ENCODE measurements at places on chromosomes 1 and 21.

DNA sequence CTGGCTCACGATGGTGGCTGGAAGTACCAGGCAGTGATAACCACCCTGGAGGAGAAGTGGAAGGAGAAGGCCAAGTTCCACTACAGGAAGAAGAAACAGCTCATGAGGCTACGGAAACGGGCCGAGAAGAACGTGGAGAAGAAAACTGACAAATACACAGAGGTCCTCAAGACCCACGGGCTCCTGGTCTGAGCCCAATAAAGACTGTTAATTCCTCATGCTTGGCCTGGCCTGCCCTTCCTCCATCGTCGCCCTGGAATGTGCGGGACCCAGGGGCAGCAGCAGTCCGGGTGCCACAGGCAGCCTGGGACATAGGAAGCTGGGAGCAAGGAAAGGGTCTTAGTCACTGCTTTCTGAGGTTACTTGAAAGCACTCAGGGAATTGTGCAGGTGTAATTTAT is 10.8 kb downstream of the IL24 start:
- no peak for DNase-seq

- no peak for DNase-seq
Observed at GRCh38 chr1:241999026-241999425, at the start of gene MAP1LC3C. Gene MAP1LC3C (minus strand): TSS chr1:241999098. CDS start chr1:241999008, 90 bp downstream.

DNA sequence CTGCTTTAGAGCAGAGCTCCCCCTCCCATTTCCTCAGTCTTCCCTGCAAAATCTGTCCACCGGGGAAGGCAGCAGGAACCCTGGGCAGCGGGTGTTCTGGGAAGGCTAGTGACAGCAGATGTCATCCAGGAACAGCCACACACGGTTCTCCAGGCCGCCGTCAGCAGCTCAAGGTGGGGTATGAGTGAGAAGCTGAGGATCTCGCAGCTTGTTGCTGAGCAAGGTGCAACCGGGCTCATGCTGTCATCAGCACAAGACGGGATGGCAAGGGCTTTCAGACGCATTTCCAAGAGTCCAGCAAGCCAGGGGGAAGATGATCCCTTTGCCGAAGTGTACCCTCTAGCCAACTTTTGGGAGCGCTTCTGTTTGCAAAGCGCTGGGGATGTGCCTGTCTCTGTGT is 23.0 kb upstream of the SPSB1 start:
- no peak for DNase-seq

GRCh38 chr21:17514124-17514845 is 1.4 kb downstream of the CXADR start:
- no peak for DNase-seq

DNA sequence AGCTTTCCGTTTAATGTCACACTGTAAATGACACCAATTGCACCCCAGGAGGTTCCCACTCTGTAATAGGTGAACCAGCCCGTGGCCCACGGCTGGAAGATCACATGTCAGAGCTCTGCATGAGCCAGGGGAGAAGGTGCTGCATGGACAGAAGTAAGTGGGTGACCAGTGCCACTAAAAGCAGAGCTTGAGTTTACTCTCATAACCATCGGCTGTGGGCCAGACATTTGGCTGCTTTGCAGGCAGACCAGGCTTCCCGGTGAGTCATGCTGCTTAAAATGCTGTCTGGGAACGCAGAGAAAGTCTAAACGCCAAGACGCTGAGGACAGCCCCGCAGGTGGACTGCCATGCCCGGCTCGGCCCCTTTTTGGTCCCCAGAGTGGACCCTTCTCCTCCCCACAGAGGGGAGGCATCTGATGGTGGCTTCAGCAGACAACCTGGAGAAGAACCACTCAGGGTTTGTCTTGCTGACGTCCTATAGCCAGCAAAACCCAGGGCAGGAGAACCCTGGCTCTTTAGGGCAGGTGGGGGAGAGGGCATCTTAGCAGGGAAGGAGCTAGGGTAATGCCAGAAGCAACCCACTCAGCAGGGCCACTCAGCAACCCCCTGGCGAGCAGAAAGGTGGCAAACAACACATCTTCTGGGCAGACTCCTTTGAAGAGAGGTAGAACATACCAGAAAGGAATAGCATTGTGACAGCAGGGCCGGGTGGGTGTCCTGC is 7.3 kb downstream of the KIAA2013 start:
- no peak for DNase-seq

DNA sequence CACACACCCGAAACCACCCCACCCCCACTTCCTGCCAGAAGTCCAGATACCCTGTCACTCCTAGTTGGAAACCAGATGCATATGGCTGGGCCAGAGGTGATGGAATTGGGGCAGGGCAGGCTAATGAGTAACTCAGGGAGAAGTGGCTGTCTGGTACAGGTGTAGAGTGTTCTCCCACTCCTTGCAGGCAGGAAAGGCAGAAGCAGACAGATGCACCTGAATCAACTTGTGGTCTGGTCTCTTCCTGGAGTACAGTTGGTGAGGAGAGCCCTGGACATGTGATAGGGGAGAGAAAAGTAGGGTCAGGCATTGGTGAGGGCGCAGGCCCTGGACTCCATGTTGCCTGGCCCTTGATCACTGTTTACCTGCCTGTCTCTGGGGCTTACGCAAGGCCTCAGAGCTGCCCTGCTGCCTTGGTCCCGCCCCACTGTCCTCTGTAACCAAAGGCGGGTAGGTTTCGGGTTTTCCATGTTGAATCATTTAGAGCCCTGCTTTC is 2.5 kb downstream of the CGN start:
- no peak for DNase-seq

DNA sequence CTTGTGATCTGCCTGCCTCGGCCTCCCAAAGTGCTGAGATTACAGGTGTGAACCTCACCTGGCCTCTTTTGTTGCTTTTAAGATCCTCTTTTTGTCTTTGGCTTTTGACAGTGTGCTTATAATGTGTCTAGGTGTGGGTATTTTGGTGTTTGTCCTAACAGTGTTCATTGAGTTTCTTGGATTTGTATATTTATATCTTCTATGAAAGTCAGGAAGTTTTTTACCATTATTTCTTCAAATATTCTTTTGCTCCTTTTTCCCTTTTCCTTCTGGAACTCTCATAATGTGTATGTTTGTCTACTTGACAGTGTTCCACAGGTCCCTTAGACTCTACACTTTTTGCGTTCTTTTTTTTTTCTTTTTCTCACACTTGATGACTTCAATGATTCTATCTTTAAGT is 59.1 kb downstream of the URB2 start:
- no peak for DNase-seq

DNA sequence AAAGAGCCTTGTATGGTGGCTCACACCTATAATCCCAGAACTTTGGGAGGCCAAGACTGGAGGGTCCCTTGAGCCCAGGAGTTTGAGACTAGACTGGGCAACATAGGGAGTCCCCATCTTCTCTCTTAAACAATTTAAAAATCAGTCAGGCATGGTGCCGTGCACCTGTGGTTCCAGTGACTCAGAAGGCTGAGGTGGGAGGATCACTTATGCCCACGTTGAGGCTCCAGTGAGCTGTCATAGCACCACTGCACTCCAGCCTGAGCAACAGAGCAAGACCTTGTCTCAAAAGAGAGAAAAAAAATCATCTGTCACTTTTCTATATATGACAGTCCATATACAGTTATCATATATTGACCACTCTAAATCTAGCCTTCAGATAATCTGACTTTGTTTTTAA is 658.3 kb downstream of the LTN1 start:
- DNase-seq = no peak

DNA sequence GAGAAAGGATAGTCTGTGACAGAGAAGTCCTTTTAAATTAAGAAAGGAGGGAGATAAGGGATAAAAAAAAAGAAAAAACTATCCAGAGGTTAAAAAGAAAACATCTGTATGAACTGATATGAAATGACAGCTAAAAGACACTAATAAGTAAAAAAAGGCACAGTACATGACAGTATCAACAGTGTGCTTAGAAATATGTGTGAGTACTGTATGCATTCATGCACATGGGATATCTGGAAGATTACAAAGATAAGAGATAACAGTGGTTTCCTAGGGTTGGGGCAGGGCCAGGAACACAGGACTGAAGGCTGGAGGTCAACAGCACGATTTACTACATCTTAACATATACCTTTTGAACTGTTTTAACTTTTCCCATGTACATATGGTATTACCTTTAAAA is 13.3 kb downstream of the PTP4A2 start:
- no peak for DNase-seq

GRCh38 chr1:173122958-173123852 is 72.5 kb upstream of the TNFSF18 start:
- DNase-seq = no peak

GRCh38 chr1:195097316-195097715 is 1510.9 kb downstream of the KCNT2 start:
- DNase-seq = no peak

- no peak for DNase-seq
Observed at GRCh38 chr21:36209626-36210171, 53.1 kb downstream of the DOP1B start.

DNA sequence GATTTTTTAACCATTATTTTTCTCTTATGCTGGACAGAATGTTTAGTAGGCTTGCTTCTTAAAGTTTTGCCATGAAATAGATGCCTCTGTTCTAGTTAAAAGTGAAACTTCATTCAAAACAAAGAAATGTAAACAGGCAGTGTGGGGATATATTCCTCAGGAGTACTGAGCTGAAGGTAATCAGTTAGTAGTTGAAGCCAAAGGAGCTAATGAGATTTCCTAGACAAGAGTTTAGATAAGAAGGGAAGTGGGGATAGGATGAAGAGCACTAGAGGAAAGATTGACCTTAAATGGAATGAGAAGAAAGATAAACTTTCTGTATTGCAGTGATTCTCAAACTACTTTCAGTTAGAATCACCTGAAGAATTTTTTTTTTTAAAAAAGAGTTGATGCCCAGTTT is 23.9 kb downstream of the PRRC2C start:
- no peak for DNase-seq

- no peak for DNase-seq
Observed at GRCh38 chr1:163471779-163472650, 150.3 kb downstream of the NUF2 start.

- no peak for DNase-seq
Observed at GRCh38 chr1:95340061-95340460, 106.1 kb downstream of the RWDD3 start.

GRCh38 chr1:104467590-104467989 is 717.9 kb downstream of the AMY1C start:
- DNase-seq = no peak

DNA sequence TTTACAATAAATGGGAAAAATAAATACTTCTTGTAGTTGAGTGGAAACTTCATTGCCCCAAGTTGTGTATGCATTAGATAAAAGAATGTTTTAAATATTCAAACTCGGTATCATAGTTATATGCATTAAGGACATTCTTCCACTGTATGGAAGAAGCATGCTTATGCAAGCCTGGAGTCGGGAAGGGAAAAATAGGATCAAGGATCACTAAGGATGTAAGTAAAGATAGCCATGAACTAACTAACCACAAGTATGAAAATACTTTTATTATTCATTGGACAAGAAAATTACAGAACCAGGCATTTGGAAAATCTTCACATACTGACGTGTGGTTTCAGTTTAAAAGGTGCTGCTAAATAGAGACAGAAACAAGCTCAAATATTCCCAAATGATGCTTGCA is 26.9 kb upstream of the DPYD start:
- no peak for DNase-seq

GRCh38 chr1:246108278-246108925 is 398.7 kb downstream of the SMYD3 start:
- no peak for DNase-seq

DNA sequence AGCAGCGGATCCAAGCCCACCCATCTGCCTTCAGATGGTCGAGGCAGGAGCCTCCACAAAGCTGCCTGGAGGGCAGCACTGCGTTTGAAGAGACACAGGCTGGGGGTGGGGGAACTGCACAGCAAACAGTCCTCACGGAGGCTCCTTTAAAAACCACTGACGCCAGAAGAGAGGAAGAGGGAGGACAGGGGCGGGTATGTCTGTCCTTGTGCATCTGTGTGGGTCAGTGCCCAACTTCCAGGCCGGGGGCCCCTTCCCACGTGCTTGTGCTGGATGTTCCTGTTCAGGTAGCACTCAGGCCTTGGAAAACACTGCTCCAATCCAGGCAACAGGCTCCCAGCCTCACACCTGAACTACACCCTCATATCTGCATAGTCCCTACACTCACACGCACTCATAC is 7.7 kb downstream of the AHDC1 start:
- DNase-seq = no peak

- no peak for DNase-seq
Observed at GRCh38 chr1:65758128-65758527, 34.6 kb upstream of the PDE4B start.

DNA sequence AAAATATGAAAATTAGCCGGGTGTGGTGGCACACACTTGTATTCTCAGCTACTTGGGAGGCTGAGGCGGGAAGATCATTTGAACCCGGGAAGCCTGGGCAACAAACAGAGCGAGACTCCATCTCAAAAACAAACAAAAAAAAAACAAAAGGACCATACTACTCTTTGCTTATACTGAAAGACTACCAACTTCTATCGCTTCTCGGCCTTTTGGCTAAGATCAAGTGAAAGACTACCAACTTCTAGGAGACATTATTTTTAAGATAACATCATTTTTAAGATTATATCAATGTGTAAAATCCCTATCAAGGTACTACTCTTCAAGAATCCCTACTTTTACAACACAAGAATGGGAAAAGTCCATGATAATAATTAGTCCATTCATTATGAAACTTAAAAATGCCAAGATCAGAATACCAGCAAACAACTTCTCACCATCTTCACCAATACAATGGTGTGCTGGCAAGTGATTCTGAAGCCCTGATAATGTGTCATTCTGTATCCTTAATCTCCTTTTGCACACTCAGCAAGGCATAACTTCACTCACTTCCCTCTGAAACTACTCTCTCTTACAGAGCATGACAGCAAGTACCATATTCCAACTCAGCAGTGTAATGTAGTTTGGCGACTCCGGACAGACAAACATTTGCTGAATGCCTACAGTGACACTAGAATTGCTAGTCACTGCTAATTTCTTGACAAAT is 1.7 kb downstream of the PTP4A2 start:
- no peak for DNase-seq

GRCh38 chr1:112457241-112457640 is 51.5 kb upstream of the WNT2B start:
- DNase-seq = no peak

- no peak for DNase-seq
Observed at GRCh38 chr1:198933515-198934222, 294.8 kb downstream of the PTPRC start.

GRCh38 chr21:40191616-40192015 is 324.4 kb downstream of the PCP4 start:
- no peak for DNase-seq

- no peak for DNase-seq
Observed at GRCh38 chr1:207191061-207191460, 87.0 kb downstream of the C4BPA start.

GRCh38 chr1:187928696-187929095 is 1099.9 kb downstream of the PLA2G4A start:
- DNase-seq = no peak

GRCh38 chr1:9753121-9753531 is 70.6 kb downstream of the CLSTN1 start:
- DNase-seq = no peak

DNA sequence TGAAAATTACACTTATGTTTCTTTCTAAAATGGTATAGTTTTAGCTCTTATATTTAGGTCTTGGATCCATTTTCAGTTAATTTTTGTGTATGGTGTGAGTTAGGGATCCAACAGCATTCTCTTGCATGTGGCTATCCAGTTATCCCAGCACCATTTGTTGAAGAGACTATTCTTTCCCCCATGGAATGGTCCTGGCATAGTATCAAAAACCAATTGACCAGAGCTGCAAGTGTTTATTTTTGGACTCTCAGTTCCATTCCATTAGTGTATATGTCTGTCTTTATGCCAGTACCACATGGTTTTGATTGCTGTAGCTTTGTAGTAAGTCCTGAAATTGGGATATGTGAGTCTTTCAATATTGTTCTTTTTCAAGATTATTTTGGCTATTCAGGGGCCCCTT is 14.3 kb downstream of the TTLL10 start:
- no peak for DNase-seq
